ENCODE measurements at places on chromosomes 11 and 22.

- no peak for DNase-seq
These were observed 2.9 kb downstream of the CHID1 start for GRCh38 chr11:907668-908067.

DNA sequence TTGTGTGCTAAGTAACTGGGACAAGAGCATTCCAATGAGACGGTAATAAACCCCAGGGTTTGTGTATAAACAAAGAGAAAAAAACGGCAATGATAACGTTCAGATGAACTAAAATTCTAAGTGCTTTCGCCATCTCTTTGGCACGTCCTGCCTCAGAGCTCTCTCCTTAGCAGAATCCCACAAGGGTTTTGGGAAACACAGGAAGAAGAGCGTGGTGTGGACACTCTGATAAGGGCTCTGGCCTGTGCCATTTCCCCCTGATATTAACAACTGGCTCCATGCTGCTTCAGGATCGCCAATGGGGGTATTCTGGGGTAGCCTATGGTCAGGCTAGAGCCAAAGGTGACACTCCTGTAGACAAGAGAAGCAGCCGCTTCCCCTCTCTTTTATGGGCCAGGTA, 18.4 kb downstream of the ABCC8 start:
- no peak for DNase-seq

DNA sequence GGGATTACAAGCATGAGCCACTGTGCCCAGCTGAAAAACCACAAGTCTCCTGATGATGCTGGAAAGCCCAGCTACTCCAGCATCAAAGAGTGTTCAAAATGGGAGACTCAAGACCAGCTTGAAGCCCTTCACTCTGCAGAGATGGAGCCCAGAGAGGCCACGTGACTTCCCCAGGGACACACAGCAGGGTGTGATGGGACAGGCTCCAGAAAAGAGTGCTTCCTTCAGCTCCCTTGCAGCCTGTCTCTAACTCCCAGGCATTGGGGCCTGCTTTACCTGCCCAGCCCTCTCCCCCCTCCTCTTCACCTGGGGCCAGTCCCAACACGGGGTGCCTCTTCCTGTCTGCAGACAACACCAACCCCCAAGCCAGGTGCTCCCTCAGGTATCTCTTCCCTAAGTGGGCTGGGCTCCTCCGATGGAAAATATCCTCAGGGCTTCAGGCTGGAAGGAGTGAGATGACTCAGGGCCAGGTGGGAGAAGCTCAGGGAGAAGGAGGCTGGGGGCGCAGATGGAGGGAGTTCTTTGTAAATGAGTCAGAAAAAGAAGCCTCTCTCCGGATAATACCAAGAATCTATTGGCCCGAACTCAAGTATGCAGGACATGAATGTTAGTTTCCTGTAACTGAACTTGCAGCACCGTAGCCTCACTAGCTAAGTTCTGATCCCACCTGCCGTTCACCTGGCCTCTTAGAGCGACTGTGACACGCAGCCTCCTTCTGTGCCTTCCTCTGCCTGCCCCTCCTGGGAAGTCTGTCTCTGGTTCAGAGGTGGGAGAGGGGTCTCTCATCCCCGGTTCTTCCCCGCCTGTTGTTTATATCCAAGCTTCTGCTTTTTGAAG, 326.6 kb downstream of the MN1 start:
- no peak for DNase-seq

DNA sequence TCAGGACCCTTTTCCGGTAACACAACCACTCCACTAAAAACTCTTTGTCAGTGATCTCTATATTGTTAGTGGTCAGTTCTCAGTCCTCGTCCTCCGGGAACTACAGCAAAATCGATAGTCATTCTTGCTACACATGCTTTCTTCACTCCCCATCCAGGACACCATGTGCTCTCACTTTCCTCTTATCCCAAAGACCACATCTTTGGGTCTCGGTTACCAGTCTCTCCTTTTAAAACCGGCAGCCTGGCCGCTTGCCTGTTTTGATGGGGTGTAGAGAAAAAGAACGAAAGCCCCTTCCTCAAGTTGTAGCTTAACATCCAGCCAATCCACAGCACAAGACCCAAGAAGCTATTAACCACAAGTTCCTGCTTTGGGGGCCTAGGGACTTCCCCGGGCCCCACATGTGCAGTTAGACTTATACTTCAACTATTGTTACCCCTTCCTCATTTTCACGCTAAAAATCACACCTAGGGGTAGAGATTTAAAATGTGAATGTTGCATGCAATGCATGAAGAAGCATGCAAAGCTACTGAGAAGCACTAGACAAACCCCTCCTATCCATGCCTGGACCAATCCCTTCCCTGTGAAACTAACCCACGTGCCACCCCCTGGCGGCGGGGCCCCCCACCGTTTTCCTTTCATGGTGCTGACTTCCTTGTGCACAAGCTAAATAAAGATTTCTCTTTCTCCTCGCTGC, 1.5 kb upstream of the TOLLIP start:
- peak; percentile 81 for DNase-seq

DNA sequence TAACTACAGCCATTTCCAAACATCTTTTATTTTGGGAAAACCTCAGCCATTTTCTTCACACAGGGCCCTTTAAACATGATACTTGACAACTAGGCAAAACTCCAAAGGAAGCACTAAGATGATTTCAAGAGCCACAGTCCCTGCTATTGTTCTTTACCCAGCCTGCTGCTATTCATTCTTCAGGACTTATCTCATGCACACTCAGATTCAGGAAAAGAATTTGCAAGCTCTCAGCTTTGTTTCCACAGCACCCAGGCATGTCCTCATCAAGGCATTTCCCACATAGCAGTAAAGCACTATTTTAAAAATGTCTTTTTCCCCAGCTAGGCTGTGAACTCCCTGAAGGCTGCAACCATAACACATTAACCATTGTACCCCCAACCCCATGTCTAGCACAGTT, 609.3 kb upstream of the CCDC90B start:
- no peak for DNase-seq

- DNase-seq, result peak; percentile 69
These were observed 30.5 kb upstream of the FNBP4 start for GRCh38 chr11:47797633-47798032.

- no peak for DNase-seq
These were observed 103.1 kb downstream of the NAT10 start for GRCh38 chr11:34208266-34209135.

DNA sequence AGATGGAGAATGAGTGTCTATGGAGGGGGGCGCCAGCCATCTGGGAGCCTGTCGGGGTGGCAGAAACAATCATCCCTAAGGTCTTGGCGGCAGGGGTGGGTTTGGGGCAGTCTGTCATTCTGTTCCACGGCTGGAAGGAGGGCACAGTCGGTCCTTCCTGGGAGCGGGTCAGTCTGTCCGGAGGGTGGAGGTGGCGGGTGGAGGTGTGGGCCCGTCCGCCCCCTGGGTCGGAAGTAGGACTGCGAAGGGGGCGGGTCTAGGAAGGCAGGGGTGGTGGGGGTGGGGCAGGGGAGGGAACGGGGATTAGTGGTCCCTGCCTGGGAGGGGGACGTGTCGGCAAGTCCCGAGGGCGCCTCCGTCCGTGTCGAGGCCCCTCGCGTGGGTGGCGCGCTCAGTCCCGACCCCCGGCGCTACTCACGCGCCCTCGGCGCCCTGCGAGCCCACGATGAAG, 461 bp downstream of the TBC1D10A start:
- peak; percentile 72 for DNase-seq

GRCh38 chr11:113840932-113841664, 34.3 kb downstream of the USP28 start:
- no peak for DNase-seq

DNA sequence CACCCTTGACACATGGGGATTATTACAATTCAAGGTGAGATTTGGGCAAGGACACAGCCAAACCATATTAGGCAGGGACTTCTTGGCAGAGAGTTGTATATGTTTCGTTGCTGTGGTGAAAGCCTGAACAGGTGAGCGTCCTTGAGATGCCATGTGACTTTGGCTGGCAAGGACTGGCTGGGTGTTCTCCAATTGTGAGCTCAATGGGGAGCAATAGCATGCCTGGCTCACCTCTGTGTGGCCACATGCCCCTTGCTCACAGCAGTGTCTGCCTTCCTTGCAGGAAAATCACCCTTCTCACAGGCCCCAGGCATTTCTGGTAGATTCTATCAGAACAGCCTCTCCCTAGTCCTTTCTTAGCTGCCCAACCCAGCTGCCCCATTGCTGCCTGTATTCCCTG, 105.5 kb downstream of the PARVA start:
- DNase-seq, result no peak

- peak; percentile 78 for DNase-seq
These were observed 16.5 kb downstream of the ZBTB16 start for GRCh38 chr11:114075891-114076441.

DNA sequence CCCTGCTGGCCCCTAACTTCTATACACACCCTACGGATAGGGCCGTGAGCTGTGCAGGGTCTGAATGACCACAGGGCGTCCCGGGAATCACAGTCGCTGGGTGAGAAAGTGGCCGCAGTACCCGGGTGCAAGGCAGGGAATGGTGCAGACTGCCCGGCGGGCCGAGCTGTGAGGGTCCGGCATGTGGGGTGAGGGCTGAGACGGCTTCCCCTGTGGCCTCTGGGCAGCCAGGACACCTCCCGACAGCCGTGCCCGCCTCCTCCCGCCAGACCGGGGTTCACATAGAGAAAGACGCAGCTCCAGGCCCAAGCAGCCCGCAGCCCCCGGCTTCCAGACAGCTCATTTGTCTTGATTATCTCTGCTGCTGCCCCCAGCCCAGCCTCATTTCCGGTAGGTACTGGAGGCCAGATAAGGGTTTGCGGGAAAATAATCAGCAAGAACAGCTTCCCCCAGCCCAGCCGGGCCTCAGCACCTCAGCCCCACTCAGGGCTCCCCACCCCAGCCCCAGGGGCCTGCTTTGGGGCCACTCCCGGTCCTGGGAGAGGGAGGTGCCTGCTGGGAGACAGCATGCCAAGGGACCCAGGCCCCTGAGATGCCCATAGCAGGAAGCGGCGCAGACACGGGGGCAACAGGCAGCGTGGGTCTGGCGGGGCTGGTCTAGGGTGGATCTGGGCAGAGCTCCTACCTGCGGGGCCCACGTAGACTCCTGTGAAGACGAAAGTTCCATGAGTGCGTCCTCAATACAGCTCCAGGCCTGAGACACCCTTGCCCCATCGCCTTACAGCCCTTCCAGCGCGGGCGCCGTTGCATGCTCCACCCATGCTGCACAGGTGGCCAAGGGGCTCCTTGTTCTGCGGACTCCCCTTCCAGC, 123.1 kb downstream of the BRD1 start:
- DNase-seq, result peak; percentile 52

DNA sequence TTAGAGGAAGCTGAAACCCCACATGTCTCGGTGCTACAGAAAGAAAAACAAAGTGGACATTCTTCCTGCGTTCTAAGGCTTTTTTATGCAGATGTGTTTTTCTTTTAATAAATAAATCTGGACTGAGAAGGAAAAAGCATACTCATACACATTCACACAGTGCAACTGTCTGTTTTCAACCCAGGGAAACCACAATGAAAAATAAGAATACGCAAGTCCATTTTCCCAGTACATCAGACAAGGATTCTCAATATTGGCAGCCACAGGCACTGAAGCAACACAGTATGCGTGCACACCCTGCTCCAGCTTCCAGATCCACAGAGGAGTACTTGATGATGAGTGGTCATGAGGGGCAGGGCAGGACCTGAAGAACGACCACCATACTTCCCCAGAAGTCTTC, 86.9 kb downstream of the ETS1 start:
- DNase-seq, result no peak
